Natural killer cell (primary cell): ENCODE measurements at places on chromosomes 12 and 14. TPM values are rescaled to one million over a fixed set of nuclear protein-coding genes. Genes with fewer than 3 reads are reported as not detected.

- no peak overlapping the region for H3K4me3 ChIP-seq
- H3K27me3 ChIP-seq: no peaks in the 10 kb centered on the region
- H3K27ac ChIP-seq: no peak overlapping the region
- DNase-seq: no peak
- H3K4me1 ChIP-seq: no peaks in the 10 kb centered on the region
Observed at GRCh38 chr12:46569826-46570439, 197.4 kb upstream of the SLC38A2 start.

- H3K4me1 ChIP-seq: peaks cover 8% of the 10 kb centered on the region
- no peak for DNase-seq
- H3K4me3 ChIP-seq: no peak overlapping the region
- no peaks in the 10 kb centered on the region for H3K36me3 ChIP-seq
- no peaks in the 10 kb centered on the region for H3K27me3 ChIP-seq
- no peak overlapping the region for H3K27ac ChIP-seq
Observed at GRCh38 chr12:124658806-124659402, 91.5 kb upstream of the NCOR2 start.

GRCh38 chr12:53974084-53975063 lies at the start of gene HOTAIR:
Gene HOTAIR (minus strand): TSS chr12:53974954.
- peaks cover 90% of the 10 kb centered on the region for H3K27me3 ChIP-seq
- H3K36me3 ChIP-seq: no peaks in the 10 kb centered on the region
- peak; percentile 65 for DNase-seq
- H3K27ac ChIP-seq: no peak within 1 kb of the TSS

GRCh38 chr12:40058721-40059190 lies 47.1 kb downstream of the SLC2A13 start:
- no peak overlapping the region for H3K4me3 ChIP-seq
- H3K36me3 ChIP-seq: no peaks in the 10 kb centered on the region
- H3K27me3 ChIP-seq: no peaks in the 10 kb centered on the region
- no peak for DNase-seq
- no peaks in the 10 kb centered on the region for H3K4me1 ChIP-seq
- H3K27ac ChIP-seq: no peak overlapping the region

DNA sequence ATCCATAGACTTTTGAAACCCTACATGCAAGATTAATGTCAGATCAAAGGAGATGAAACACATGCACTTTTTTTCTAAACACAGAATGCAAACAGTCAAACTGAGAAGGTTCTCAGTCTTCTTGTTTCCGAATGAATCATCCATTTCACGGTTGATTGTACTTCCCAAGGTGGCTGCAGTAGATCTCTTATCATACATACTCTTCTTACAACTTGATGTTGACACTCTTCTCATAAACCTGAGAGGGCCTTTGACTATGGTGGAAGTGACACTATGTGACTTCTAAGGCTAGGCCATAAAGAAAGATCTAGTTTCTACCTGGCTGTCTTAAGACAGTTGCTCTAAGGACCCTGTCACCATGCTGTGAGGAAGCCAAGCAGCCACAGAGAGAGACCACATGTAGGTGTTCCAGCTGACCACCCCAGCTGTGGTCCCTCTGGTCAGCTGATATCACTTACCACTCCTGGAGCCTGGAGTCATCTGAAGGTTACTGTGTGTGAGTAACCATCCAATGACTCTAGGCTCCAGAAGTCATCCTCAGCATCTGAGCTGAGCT lies 67.2 kb upstream of the HMGA2 start:
- no peak for DNase-seq
- no peak overlapping the region for H3K27ac ChIP-seq
- no peaks in the 10 kb centered on the region for H3K27me3 ChIP-seq
- no peaks in the 10 kb centered on the region for H3K4me1 ChIP-seq

- no peaks in the 10 kb centered on the region for H3K36me3 ChIP-seq
- DNase-seq: no peak
- no peak overlapping the region for H3K27ac ChIP-seq
- no peak overlapping the region for H3K4me3 ChIP-seq
Observed at GRCh38 chr12:33115716-33116115, 219.1 kb upstream of the PKP2 start.

RPL10L gene
- not detected for total RNA-seq

SMCO2 gene
- not detected for total RNA-seq

LDHB gene
- 167 TPM for total RNA-seq
